Stimulated activated CD4-positive, alpha-beta T cell treated with anti-CD3 and anti-CD28 coated beads, Interleukin-15, amount 100 ng/mL, for 48 hours (primary cell): ENCODE measurements at places on chromosomes 3 and 15.
A peak's percentile ranks its signal among the peaks of the same experiment; 100 is the strongest.

- DNase-seq, result no peak
Observed at GRCh38 chr3:99579246-99579645, 59.1 kb upstream of the COL8A1 start.

GRCh38 chr3:65485826-65486469 lies 552.8 kb downstream of the MAGI1 start:
- DNase-seq, result no peak

- no peak for DNase-seq
Observed at GRCh38 chr15:40280260-40281056, 2.4 kb downstream of the ANKRD63 start.

- DNase-seq, result peak; percentile 27
Observed at GRCh38 chr3:157865352-157866000, 240.7 kb downstream of the SHOX2 start.

GRCh38 chr3:81776643-81777042 lies 15.2 kb upstream of the GBE1 start:
- DNase-seq, result no peak

GRCh38 chr3:83625261-83625660 lies 1333.5 kb upstream of the CADM2 start:
- no peak for DNase-seq

DNA sequence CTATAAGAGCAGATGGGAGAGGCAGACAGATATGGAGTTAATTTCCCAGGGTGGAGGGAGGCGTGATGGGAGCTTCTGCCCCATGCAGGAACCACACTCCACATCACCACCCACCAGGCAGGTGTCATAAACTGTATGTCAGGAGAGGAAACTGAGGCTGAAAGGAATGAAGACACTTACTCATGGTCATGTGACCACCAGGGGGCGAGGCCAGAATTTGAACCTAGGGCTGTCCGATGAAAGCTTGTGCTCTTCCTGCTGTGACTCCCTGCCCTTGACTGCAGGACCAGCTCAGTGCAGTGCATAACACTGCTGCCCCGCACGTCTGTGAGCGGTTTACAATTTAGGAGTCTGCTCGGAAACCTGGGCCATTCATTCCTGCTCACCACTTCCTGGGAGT lies 28.8 kb downstream of the NUP210 start:
- no peak for DNase-seq

- no peak for DNase-seq
Observed at GRCh38 chr15:57685306-57686095, 21.0 kb upstream of the POLR2M start.

- no peak for DNase-seq
Observed at GRCh38 chr3:36302158-36302509, 78.2 kb upstream of the STAC start.

GRCh38 chr3:176697284-176697889 lies 499.9 kb downstream of the TBL1XR1 start:
- DNase-seq, result no peak

DNA sequence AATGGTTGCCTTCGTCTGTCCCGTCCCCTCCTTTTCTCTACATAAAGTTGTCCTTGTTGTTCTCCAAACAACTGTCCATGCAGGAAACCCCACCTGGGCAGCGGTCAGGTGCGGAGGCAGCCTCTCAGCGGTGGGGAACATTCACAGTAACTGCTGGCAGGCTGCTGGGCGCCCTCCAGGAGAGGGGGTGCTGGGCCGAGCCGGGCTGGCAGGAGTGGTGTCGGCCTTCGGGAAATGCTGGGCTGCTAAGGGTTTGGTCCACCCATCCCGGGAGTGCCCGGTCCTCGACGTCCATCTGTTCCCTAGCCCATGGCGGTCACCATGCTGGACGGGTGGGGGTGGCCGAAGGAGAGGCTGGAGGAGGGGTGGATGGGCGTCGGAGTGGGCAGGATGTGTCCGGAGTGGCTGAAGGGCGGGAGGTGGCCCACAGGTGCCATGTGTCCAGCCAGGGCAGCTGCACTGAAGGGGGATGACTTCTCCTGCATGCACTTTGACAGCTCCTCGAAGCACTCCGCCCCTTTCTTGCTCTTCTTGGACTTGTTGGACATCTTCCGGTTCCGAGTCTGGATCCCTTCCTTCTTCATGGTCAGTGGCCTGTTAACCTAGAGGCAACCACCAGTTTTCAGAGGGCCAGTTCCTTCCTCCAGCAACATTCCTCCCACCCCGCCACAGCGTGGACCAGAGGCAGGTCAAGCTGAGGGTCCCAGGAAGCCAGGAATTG lies 12.1 kb downstream of the GATA2 start:
- no peak for DNase-seq

GRCh38 chr3:193897288-193897687 lies 238.7 kb upstream of the HES1 start:
- no peak for DNase-seq

DNA sequence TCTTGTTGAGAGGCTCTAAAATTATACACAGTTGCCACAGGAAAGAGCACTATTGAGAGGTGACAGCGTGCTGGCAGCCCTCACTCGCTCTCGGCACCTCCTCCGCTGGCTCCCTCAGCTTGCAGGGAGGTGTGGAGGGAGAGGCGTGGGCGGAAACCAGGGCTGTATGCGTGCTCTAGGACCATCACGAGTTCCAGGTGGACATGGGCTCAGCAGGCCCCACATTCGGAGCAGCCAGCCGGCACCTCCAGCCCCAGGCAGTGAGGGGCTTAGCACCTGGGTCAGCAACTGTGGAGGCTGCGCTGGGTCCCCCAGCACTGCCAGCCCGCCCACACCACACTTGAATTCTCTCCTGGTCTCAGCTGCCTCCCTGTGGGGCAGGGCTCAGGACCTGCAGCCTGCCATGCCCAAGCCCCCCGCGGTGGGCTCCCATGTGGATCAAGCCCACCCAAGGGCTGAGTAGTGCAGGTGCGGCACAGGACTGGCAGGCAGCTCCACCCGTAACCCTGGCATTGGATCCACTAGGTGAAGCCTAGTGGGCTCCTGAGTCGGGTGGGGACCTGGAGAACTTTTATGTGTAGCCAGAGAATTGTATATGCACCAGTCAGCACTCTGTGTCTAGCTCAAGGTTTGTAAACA lies 460.6 kb upstream of the ALCAM start:
- no peak for DNase-seq

GRCh38 chr15:43776101-43776717 lies 557 bp downstream of the ELL3 start:
- DNase-seq, result no peak

- DNase-seq, result no peak
Observed at GRCh38 chr15:23415321-23415865, 31.6 kb downstream of the GOLGA6L2 start.

GRCh38 chr3:2940062-2940461 lies 170.1 kb downstream of the IL5RA start:
- DNase-seq, result no peak

GRCh38 chr3:115022199-115022598 lies 124.9 kb downstream of the ZBTB20 start:
- DNase-seq, result no peak

GRCh38 chr3:174529298-174529697 lies 329.8 kb upstream of the NAALADL2 start:
- no peak for DNase-seq

- DNase-seq, result no peak
Observed at GRCh38 chr3:45067486-45067885, 41.4 kb downstream of the CLEC3B start.
